ENCODE measurements at places on chromosomes 4 and X.

- DNase-seq: no peak
Observed at GRCh38 chr4:48557478-48557877, 67.4 kb downstream of the ZAR1 start.

GRCh38 chr4:119299260-119299671 is 22.7 kb downstream of the FABP2 start:
- no peak for DNase-seq

- DNase-seq: no peak
Observed at GRCh38 chr4:96407225-96407624, 567.3 kb downstream of the PDHA2 start.

DNA sequence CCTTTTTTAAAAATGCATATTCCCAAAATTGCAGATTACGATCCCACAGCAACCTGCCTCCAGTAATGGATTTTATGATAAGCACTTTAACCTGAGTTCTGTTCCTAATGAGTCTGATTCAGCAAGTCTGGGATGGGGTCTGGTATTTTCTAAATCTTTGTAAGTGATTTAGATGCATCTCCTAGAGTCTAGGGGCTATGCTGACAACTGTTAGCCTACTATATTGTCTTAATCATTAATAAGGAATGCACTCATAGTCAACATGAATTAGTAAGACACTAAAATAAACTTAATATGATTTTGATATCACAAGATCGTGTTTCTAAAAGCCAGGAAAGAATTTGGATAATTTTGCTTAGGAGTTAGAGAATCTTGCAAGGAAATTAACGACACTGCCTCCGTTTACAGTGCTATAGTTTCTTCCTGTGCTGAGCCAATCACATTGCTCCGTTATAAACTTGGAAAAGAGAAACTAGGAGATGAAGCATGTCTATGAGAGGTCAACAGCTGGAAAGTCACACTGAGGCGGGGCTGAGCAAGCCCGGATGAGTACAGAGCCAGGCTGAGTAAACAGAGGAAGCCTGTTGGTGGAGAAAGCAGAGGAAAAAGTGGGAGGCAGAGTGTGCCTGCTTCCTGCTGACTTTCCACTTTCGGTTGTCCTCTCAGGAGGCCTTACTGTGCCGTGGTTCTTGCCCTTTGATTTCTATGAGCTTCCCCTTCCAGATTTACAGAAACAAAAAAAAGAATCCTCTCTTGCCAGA is 5.4 kb downstream of the SCARB2 start:
- DNase-seq: no peak

DNA sequence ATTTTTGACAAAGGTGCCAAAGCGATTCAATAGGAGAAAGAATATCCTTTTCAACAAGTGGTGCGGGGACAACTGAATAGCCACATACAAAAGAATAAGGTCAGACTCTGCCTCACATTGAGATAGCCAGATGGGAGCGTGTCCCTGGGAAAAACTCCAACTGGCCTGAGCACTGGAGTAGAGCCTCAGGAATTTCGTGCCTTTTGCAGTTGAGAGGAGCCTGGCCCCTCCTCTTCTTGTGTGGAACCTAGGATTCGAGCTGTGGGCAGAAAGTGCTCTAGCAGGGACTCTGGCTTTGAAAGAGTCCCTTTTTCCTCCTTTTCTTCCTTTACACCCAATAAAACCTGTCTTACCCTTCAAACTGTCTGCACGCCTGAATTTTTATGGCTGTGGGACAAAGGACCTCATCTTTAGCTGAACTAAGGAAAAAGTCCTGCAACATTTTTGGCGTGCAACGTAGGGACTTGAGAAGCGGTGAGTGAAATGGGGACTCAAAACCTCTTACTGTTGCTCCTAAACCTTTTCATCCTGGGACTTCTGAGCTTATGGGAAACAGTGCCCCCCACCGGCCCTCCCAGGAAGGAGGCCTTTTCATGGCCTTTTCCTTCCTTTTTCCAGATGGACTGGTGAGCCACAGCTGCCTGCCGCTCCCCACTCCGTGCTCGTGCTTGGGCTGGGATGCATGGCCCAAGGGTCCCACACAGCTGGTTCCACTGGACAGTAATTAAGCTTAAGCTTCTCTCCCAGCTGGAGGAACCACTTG is 68.6 kb downstream of the BMP15 start:
- DNase-seq: no peak

GRCh38 chr4:38980903-38981676 is 51.1 kb downstream of the TMEM156 start:
- no peak for DNase-seq

DNA sequence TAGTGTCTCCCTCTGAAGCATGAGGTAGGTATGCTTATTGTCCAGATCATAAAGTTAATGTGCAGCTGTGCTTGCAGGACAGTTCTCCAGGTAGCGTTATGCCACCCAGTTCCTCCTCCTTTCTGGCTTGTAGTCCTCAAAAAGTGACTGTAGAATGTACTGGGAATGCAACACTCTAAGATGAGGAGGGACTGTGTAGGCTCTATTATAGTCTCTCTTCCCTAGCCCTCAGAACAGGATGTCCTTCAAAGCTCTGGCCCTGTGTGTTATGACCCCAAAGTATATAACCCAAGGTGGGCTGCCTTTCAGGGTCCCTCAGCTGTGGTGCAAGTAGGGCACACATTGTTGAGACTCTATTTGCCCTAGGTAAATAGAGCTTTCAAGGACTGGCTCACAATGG is 20.8 kb upstream of the MANBA start:
- no peak for DNase-seq

DNA sequence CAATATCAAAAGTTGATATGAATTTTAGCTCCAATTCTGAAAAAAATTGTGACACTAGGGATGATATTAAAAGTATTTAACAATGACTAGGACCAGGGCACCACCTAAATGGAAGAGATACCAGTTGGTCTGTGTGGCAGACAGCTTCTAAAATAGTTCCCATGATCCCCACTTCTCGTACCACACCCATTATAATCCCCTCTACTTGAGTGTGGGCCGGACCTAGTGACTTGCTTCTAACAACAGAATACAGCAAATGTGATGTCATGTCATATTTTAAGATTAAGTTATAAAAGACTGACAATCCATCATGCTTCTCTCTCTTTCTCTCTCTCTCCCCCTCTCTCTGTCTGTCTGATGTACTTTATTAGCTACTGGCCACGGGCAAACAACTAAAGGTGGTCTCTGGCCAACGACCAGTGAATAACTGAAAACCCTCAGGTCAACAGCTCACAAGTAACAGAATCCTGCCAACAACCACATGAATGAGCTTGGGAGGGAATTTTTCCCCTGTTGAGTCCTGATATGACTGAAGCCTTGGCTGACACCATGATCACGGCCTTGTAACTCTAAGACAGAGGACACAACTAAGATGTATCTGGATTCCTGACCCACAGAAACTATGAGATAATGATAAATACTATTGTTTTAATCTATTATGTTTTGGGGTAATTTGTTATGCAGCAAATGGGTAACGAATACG is 34.4 kb downstream of the FAM13A start:
- no peak for DNase-seq

DNA sequence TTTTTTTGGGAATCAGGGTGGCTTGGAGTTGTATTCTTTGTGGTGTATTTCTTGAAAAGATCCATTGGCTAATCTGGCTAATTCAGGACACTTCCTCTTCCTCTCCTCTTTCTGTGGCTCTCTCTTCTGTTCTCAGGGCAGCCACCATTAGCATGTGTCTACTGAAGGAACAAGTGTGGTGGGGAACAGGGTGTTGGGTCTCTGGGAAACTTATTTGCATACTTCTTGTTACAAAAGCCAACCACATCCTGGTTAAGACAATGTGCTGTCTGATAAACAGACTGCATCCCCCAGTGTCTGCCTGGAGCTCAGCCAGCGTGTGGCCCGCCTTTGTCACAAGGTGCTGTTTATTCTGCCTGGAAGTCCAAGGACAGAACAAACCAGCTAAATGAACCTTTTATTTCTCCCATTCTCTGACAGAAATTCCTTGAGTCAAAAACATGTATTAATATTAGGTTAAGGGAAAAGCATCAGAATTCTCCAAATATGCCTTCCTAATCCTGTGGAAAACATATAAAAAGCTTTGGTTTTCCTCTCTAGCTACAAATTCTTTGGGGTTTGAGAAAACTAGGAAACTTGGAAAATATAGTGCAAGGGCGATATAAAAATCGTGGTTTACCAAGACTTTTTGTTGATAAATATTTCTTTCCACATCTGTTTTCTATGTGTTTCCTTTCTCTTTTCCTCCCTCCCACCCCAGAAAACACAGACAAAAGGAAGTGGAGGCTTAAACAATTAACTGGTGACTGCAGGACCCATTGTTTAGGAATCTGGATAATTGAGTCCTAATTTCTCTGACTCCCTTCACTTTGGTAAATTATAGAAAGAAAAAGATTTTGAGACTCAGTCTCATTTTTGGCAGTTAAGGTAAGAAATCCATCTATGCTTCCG is 203.6 kb downstream of the SPRY1 start:
- peak; percentile 19 for DNase-seq

- DNase-seq: peak; percentile 4
Observed at GRCh38 chrX:21745756-21746155, 12.2 kb downstream of the SMPX start.

DNA sequence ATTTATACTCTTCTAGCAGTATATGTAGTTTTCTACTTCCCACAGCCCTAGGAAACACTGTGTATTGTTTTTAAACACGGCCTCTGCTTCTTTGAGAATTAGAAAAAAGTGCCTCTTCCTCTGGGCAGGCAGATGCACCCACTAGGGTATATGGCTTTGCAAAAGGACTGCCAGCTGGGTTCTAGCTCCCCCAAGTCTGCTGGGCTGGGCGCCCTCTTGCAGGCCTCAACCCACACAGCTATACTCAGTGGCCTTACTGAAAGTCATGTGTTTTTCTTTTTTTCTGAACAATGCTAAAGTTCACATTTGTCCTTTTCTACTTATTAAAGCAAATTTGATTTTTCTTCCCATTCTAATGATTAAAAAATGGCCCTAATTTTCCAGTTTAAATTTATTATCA is 35.5 kb upstream of the BMPR1B start:
- no peak for DNase-seq

GRCh38 chr4:85209161-85209560 is 242.7 kb upstream of the WDFY3 start:
- DNase-seq: no peak

DNA sequence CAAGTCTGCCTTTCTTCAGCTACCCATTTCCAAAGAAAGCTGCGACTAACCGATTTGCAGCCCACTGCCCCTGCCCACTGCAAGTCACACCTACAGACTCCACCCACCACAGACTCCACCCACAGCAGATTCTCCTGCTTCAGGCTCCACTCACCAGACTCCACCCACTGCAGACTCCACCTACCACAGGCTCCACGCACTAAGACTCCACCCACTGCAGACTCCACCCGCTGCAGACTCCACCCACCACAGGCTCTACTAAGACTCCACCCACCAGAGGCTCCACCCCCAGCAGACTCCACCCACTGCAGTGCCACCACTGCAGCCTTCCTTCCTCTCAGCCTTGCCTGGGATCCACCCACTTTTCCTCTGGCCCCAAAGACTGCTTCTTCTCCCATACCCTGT is 41.3 kb downstream of the ABLIM2 start:
- DNase-seq: no peak

- no peak for DNase-seq
Observed at GRCh38 chrX:136635235-136635634, 12.7 kb upstream of the CD40LG start.

GRCh38 chr4:2650276-2650675 is 105.9 kb downstream of the TNIP2 start:
- no peak for DNase-seq

DNA sequence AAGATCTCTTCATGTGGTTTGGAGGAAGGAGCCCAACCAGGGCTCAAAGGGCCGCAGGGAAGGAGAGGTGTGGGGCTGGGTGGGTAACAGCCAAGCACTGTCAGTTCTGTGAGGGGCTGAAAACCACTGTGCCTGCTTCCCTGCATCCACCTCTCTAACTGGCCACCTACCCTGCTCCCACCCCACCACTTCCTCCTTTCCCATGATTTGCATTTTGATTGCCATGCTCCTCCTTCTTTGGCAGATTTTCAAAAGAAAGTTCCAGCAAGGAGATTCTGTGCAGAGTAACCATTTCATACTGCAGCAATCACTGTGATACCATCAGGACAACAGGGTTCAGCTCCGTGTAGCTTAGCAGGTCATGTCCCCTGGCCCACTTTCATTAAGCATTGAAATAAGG is 1.8 kb downstream of the ZNF674 start:
- DNase-seq: no peak

GRCh38 chrX:70444326-70444945 is at the start of gene DLG3:
DLG3 (plus strand) TSS chrX:70444835; CDS start chrX:70445202, 367 bp downstream.
- DNase-seq: no peak

DNA sequence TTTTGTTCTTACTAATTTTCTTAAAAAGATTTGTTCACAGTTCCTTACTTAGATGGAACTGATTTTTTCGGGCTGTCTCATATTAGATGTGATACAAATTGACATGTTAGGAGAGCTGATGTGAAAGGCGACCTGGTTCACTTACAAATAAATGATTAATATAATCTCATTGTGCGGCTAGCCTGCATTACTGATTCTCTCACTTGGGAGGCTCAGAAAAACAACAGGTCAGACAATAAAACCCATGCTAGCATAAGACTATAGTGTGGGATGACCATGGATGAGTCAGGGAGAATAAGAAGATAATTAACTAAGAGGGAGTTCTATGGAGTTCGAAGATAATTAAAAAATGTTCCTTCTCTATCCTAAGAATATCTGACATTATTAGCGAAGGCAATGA is 40.8 kb downstream of the RTL9 start:
- no peak for DNase-seq

GRCh38 chr4:76571274-76571673 is 136.2 kb downstream of the SHROOM3 start:
- DNase-seq: no peak

DNA sequence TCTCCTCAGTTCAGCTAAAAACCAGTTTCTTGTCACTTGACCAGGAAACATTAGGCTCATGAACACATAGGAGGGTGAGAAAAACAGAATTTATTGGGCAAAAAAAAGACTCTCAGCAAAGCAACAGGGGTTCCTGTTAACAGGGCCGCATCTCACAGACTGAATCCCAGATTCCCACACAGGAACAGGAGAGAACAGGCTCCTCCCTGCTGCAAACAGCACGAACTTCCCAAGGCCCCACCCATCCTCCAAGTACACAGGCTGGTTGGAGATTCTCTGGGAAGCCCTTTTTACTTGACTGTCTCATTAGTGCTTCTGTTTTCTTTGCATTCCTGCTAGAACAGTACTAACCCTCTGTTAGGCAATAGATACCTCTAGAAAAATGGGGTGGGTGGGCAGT is 52.4 kb upstream of the IL21 start:
- DNase-seq: no peak

- DNase-seq: no peak
Observed at GRCh38 chrX:97524997-97525396, 641.3 kb downstream of the RPA4 start.

- no peak for DNase-seq
Observed at GRCh38 chrX:133081990-133082389, 14.9 kb downstream of the USP26 start.

DNA sequence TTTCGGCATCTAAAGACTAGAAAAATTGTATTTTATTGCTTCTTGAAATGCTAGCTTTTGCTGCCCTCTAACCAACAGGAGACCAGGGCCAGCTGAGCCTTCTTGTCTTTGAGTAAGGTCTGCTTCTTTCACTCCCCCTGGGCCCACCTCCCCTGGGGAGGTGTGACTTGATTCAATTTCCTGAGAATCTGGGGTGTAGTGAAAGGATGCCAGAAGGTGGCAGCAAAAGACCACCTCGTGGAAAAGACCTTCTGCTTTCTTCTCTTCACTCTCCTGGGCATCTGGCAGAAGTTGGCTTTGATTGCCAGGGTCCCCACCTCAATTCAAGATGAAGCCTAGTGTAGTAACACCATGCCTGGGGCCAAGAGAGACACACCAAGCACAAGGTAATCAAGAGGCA is 96.5 kb upstream of the MAOA start:
- no peak for DNase-seq

- no peak for DNase-seq
Observed at GRCh38 chr4:177441061-177441802, 1.0 kb downstream of the AGA start.

Measured in activated gamma-delta T cell treated with anti-CD3 and anti-CD28 coated beads, Interleukin-2, amount 50 U/mL, for 16 hours (primary cell).